Mesothelial cell of epicardium (in vitro differentiated cells): ENCODE measurements at places on chromosomes 12 and 14.

GRCh38 chr14:105861985-105862465 lies 335.6 kb downstream of the TMEM121 start:
- no peak for DNase-seq

GRCh38 chr14:21496453-21496852 lies 14.7 kb downstream of the METTL3 start:
- no peak for DNase-seq

DNA sequence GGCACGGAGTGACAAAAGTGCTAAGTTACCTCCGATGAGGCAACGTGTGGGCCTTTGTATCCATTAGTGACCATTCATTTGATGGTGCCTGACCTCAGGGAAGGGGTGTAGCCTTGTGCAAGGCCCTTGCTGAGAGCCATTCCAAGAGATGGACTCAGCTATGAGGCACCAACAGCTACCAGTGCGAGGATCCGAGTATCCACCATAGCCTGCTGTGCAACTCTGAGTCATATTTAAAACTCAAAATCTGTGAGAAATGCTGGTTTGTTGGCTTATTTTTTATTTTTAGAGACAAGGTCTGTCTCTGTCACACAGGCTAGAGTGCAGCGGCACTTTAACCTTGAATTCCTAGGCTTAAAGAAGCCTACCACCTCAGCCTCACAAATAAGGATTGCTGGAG lies 25.1 kb upstream of the WNK1 start:
- no peak for DNase-seq

- no peak for DNase-seq
Observed at GRCh38 chr12:88630561-88630960, 50.3 kb upstream of the KITLG start.

- DNase-seq, result no peak
Observed at GRCh38 chr12:116697305-116697704, 40.6 kb downstream of the SPRING1 start.

DNA sequence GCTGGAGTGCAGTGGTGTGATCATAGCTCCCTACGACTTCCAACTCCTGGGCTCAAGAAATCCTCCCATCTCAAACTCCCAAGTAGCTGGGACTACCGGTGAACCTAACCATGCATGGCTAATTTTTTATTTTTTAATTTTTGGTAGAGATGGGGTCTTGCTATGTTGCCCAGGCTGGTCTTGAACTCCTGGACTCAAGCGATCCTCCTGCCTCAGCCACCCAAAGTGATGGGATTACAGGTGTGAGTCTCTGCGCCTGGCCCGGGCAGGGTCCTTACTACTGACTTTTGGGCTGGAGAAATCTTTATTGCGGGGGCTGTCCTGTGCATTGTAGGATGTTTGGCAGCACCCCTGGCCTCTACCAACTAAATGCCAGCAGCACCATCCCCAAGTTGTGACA lies 44.4 kb upstream of the MED13L start:
- no peak for DNase-seq

GRCh38 chr12:77352946-77353345 lies 287.6 kb upstream of the E2F7 start:
- no peak for DNase-seq

DNA sequence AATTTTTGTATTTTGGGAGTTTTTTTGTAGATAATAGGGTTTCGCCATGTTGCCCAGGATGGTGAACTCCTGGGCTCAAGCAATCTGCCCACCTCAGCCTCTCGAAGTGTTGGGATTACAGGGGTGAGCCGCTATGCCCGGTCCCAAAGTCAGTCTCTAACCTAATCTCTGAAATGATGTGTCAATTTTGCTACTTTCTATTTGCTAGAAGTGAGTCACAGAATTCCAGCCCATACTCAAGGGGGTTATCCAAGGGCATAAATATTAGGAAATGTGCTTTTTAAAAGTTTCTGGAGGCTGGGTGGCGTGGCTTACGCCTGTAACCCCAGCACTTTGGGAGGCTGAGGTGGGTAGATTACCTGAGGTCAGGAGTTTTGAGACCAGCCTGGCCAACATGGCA lies 40.5 kb downstream of the RESF1 start:
- no peak for DNase-seq

GRCh38 chr12:27193854-27194544 lies 50.1 kb upstream of the STK38L start:
- no peak for DNase-seq

DNA sequence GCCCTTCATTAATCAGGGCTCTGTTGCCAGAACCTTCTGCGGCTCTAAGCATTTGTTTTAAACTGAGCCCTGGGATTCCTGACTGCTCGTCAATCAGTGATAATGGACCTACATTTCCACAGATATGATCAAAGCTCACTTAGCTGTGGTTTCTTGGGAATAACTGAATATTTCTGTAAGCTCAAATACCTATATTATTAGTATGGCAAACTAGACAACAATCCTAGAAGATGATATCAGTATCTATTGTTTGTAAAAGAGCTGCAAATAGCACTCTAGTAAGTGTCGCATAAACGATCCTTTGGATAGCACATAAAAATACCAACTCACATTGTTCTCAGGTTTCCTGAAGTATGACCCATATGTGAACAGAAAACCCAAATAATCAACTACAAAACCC lies 150.4 kb downstream of the PPM1H start:
- DNase-seq, result no peak

- DNase-seq, result no peak
Observed at GRCh38 chr12:116443821-116444589, 115.2 kb upstream of the MAP1LC3B2 start.

- DNase-seq, result no peak
Observed at GRCh38 chr14:72737560-72737943, 156.3 kb downstream of the DPF3 start.

DNA sequence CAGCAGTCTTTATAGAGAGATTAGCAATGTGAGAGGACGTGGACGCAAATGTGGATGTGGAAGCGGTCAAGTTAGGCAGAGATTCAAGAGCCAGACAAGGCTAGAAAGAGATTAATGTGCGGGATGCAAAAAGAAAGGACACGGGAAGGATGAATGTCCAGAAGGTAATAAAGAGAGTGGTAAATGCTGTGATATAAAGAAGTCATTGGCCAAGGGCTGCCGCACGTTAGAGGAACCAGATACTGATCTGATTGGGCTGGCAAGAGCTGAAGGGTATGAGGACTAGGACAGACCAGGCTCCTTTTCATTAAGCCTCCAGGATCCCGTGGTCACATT lies 59.5 kb downstream of the DHRS2 start:
- DNase-seq, result no peak

GRCh38 chr14:53772936-53773335 lies 183.7 kb downstream of the BMP4 start:
- DNase-seq, result no peak

DNA sequence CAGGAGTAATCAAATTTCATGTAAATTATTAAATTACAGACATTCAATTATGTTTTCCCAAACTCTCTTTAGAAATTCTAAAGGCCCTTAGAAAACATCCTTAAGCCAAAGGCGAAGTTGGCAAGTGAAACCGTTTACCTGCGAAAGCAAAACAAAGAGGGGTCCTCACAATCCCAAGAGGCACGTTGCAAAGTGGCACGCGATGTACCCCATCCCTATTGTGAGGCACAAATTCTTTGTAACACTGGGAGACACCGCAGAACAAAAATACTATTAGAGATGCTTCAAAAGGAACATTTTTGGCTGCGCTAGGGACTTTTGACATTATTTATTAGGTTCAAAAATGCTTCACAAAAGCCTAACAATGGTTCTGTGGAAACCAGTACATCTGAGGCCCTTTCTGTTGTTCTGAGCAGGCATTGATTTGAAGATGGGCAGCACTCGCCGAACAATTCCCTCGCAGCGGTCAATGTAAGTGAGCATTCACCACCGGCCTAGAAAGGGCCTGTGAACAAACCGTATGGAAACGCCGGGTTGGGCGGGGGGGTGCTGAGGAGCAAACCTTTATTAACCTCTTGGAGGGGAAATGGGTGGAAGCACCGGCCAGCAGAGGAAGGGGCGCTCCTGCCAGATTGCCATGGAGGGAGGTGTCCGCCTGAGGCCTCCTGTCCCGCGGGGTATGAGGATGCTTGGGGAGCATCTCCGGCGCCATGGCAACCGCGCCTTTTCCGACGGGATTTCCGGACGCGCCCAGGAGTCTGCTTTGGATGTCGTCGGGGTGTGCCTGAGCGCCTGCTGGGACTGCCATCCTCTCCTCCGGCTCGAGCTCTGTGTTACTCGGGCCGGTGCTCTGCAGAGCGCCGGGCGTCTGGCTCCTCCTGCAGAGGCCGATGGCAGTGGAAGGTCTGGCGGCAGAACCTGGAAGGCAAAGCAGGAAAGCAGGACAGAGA lies 193.9 kb downstream of the C12orf42 start:
- DNase-seq, result no peak

DNA sequence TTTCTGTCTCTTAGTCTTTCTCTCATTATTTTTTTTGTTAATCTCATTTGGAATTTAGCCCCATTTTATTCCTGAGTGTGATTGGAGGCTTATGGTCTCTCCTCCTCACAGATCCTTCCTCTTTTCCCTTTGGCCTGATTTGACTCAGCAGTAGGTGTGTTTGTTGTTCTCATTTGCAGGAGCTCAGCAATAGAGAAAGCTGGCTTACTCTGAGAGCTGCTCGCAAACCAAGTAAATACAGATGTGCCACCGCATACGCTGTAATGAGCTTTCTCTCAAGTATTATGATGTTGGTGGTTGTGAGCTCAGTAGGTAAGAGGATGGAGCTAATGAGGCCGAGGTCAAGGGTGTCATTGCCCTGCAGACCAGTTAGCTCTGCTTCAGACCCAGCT lies 206.5 kb downstream of the ETV6 start:
- DNase-seq, result no peak
